EL (cell line): ENCODE measurements at places on chromosomes 11 and 22.

DNA sequence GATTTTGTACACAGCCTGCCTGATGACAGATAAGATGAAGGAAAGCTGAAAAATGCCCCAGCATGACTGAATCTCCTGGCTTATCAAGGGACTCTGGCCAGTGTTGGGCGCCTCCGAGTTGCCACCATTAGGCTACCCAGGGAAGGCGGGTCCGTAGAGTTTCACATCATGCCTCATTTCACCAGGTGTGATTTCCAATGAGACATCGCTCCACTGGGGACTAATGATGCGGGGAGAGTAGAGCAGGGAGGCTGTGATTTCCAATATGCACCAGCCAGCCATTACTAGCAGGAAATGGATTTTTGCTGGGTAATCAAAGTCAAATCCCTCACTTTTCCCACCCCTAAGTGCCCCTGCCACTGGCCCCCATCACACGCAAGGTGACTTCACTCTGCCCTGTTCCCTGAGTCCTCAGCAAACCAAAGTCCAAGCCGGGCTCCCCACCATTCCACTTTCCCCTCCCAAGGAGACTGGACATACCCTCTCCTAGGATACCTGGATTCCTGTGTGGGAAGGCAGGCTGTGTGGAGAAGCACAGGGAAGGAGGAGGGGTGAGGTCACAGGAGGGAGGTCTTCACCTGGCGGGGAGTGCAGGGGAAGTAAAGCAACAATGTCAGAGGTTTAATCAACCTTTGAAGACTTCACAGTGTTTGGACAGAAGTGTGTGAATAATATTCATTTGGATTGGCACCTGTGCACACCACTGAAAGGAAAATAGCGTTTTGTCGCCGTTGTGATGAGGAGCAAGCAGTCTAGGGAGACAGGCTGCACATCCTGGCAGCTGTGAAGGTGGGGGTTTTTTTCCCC is 613.3 kb upstream of the CADM1 start:
- DNase-seq: no peak

DNA sequence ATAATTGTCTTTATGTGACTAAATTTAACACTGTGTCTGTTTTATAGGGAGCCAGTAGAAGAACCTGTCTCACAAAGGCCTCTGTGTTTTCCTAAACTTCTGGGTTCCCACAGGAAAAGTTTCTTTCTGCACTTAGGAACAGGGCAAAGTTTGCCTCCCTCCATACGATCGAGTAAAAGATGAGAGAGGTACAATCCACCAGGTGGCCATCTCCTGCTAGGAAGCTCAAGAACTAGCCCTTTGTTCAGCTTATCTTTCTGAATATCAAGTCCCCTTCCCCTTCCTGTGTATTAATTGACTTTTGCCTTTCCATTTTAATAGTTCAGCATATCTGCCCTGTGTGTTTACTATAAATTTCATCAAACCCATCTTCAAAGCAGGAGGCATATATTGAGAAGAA is 18.0 kb downstream of the CSNK2A3 start:
- DNase-seq: no peak

- DNase-seq: no peak
Measured at GRCh38 chr22:38935023-38935422, 22.4 kb upstream of the APOBEC3A start.

DNA sequence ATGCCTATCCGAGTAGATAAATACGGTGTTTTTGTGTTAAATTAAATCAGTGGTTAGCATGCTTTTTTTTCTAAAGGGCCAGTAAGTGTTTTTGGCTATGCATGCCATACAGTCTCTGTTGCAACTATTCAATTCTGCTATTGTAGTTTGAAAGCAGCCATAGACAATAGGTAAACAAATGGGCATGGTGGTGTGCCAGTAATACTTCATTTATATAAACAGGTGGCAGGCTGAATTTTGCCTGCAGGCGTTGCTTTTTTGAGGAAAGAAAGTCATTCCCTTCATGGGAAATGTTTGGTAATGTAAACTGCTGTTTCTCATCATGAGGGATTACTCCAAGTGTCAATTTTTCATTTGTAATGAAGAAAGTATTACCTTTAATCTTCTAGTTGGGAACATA is 106.5 kb downstream of the TMEM135 start:
- DNase-seq: no peak

GRCh38 chr11:13126430-13126829 is 117.3 kb downstream of the RASSF10 start:
- no peak for DNase-seq

DNA sequence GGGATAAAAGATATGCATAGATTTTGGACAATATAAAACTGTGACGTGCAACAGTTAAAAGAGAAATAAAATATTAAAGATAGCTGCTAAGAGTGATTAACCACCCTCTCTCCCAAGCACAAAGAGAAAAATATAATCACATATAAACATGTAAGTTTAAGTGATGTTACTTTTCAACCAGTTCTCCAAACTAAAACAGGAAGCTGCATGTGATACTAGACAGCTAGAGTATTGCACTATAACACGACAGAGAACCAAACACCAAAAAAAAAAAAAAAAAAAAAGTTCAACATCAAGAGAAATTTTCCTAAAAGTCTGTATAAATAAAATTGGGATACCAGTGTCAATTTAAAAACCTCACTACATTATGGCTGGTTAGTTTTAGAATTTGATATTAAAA is 79.1 kb downstream of the PICALM start:
- no peak for DNase-seq

- DNase-seq: peak; percentile 2
Measured at GRCh38 chr11:71120471-71120896, 131.9 kb downstream of the SHANK2 start.

GRCh38 chr22:30453731-30454510 is 17.9 kb downstream of the SEC14L3 start:
- DNase-seq: peak; percentile 23

GRCh38 chr11:83235825-83236224 is 42.3 kb downstream of the ANKRD42 start:
- DNase-seq: no peak
